Left ventricle myocardium inferior (tissue), 1 donor: ENCODE measurements at places on chromosomes 5 and 9. TPM values are rescaled to one million over a fixed set of nuclear protein-coding genes. Genes with fewer than 3 reads are reported as not detected.

PIP5K1B gene
- 71.9 TPM for total RNA-seq

NR5A1 gene
- not detected for total RNA-seq

LPAR1 gene
- 12.4 TPM for total RNA-seq

SPINK14 gene
- not detected for total RNA-seq

TXNDC15 gene
- total RNA-seq, result 49.5 TPM

NR3C1 gene
- 44.9 TPM for total RNA-seq

KIF20A gene
- 0.77 TPM for total RNA-seq

CATSPER3 gene
- total RNA-seq, result 0.49 TPM

PRRX2 gene
- 0.85 TPM for total RNA-seq

MYO10 gene
- total RNA-seq, result 5.0 TPM

PCDHA10 gene
- total RNA-seq, result 0.05 TPM
